ENCODE measurements at places on chromosomes 11 and 22.

- DNase-seq, result peak; percentile 79
These were observed 3.9 kb upstream of the BCL9L start for GRCh38 chr11:118929501-118930093.

- DNase-seq, result no peak
These were observed 64.7 kb downstream of the FCHSD2 start for GRCh38 chr11:73077454-73077853.

- DNase-seq, result no peak
These were observed 25.6 kb downstream of the TIMP3 start for GRCh38 chr22:32827049-32827602.

- no peak for DNase-seq
These were observed 49.9 kb downstream of the KCNQ1OT1 start for GRCh38 chr11:2649848-2650247.

- no peak for DNase-seq
These were observed 5.8 kb upstream of the PPIL2 start for GRCh38 chr22:21659864-21660525.

DNA sequence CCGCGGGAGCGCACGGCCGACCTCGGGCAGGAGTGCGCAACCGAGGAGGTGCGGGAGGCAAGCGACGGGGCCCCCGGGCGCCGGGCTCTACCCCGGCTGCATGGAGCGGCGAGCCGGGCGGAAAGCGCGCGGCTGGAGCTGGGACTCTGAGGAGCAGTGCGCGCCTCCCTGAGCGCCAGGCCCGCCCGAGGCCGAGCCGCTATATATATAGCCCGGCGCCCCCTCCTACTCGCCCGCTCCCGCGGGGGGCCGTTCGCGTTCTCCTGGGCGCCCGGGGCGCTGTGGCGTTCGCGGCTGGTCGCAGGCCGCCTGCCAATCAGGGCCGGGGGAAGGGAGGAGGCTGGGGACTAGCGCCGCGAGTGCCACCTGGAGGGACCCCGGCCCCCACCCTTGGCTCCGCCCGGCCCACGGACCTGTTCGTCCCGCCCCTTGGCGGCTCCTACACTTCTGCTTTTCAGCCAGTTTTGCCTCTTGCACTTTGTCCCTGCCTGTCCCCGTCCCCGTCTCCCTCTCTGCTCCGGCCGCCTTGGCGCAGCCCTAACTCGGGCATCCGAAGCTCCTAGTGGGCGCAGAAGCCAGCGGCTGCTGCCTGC lies at the start of gene FGF4:
Gene FGF4 (minus strand): TSS at position 179 of the 593 bp plus-strand sequence. CDS start 257 bp downstream, outside the sequence.
- DNase-seq, result no peak

GRCh38 chr11:130449310-130449990 lies 1.0 kb downstream of the ADAMTS15 start:
- no peak for DNase-seq

GRCh38 chr11:2577031-2577990 lies 122.5 kb downstream of the KCNQ1OT1 start:
- DNase-seq, result no peak

- DNase-seq, result no peak
These were observed 27.9 kb downstream of the ARRB1 start for GRCh38 chr11:75323609-75324008.

GRCh38 chr22:19823902-19824211 lies 30.8 kb downstream of the GNB1L start:
- DNase-seq, result no peak

GRCh38 chr11:86803136-86804045 lies 3.0 kb downstream of the PRSS23 start:
- DNase-seq, result no peak

- no peak for DNase-seq
These were observed 13.8 kb downstream of the TPST2 start for GRCh38 chr22:26576026-26576680.
